Stimulated activated CD8-positive, alpha-beta memory T cell treated with anti-CD3 and anti-CD28 coated beads, Interleukin-15, amount 100 ng/mL, for 48 hours (primary cell): ENCODE measurements at places on chromosomes 1 and 21.

GRCh38 chr1:155226188-155226909 lies 17.9 kb downstream of the MTX1 start:
- peak; percentile 84 for DNase-seq

DNA sequence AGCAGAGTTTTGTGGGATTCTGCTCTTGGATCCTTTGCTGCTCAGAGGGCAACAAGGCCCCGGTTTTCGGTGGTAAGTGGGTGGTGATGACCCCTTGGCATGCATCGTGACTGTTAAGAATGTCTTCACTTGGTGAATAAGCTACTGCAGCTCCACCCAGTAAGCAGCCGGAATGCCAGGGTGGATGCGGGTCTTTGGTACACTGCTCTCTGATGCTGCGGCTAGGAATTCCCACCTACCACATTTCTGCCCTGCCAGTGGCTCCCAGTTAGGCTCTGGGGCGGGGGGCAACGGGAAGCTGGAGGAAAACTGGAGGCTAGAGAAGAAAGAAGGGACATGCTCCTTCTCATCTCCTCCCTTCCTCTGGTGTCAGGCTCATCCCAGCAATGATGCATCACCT lies 180.4 kb upstream of the GALNT2 start:
- no peak for DNase-seq

DNA sequence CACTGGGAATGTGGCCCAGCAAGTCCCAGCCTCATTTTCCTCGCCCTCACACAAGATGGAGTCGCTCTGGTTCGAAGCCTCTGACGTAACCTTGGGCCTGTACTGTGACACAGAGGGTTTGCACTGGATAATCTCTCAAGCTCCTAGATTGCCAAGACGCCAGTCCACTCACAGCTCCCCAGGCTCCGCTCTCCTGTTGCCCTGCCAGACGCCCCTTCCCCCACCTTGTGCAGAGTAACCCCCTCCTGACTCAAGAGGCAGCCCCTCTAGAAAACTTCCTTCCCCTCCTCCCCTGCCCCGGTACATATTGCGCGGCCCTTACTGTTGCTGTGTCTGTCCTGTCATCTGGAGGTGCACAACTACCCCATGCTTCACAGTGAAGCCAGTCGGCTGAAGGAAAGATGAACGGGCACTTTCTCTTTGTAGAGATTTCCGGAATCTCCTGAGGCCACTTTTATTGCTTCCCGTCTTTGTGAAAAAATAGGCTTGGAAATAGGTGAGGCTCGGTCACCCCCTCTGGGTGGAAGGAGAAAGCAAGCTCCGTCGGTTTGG lies 981 bp upstream of the KIAA1614 start:
- no peak for DNase-seq

DNA sequence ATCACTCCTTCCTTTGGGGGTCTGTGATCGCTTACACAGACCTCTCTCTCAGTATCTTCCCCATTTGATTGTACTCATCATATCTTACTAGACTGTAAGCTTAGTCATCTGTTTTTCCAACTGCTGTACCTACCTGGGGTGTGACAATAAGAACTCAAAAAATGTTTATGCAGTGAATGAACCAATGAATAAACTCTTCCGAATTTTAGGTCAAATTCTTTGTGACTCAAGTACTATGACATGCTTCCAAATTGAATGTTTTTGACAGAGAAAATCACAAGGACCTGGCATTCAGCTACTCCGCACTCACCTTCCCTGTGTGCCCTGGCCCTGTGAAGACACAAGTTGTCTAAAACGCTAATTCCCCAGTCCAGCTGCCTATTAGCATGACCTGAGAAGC lies 42.1 kb downstream of the TMCO4 start:
- DNase-seq, result no peak

DNA sequence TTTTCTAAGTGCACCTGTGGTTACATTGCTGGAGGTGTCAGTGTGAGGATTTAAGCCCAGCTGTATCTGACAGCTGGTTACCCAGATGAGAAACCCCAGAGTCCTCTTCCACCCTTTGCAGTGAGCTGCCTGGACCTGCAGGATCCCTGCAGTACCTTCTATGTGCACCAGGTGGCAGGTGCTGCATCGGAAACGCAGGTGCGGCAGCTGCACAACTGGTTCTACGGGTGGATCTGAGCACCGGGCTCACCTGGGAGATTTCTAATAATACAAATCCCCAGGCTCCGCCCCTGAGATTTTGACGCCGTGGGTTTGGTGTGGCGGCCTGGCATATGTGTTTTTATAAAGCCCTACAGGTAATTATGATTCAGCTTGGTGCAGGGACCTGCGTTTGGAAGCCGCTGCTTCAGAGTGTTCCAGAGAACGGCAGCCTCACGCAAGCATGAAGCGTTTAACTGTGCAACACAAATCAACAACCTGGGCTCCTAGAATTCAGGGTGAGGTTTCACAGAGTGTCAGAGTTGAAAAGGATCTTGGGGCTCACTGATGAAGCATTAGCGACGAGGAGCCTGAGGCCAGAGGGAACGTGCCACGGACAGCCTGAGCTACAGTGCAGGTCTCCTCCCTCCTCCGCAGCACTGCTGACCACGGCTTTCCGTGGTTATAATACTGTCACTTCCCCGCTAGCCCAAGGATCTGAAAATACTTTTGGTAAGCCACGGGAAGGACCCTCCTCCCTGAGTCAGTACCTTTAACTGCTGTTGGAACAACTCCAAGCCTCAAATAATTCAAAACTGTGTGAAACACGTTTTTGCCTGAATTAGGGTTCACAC lies 96.7 kb upstream of the TRABD2B start:
- peak; percentile 55 for DNase-seq

DNA sequence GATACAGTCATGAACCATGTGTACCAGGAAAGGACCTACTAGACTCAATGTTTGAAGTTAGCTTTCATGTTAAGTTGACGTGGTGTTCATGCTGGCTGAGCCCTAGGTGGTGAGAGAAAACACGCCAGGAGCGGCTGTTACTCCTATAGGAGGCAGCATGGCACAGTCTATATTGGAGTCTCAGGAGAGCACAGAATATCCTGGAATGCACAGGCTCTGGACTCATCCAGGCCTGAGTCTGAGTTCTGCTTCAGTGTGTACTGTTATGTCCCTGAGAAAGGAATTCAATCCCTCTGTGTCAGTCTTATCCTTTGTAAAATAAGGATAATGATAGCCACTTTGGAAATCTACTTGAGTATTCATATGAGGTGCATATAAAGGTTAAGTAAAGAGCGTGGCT lies 41.2 kb downstream of the DPT start:
- DNase-seq, result no peak
